ENCODE measurements at places on chromosomes 11 and 22. TPM values are rescaled to one million over a fixed set of nuclear protein-coding genes. Genes with fewer than 3 reads are reported as not detected.

DNA sequence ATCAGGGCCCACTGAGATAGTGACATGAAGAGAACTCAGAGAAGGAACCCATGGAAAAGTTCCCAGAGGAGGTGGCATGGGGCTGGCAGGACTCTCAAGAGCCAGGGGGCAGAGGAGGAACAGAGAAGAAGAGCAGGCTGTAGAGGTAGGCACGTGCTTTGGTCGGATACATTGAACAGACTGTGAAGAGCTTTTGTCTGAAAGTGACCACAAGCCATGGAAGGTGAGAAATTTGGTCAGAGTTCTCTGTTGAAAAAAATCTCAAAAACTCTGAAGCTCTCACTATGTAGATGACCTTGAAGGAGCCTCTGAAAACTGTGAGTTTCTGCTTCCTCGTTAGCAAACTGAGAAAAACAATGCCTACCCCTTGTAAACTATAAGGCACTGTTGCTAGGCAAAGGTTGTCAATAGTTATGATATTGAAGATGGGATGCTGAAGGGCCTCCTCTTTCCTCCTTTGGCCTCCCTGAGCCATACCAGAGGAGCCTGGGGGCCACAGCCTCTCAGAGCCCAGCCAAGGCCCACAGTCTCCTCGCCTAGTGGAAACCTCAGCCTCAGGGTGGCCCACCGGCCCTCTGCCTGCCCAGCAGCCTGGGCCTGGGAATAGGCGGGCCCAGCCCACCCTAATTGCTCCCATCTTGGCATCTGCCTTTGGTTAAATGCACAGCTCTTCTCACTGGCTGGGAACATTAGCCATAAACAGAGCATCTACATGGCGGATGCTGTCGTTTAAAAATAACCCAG is 415.7 kb downstream of the SOX6 start:
- DNase-seq: no peak

- no peak for DNase-seq
Measured at GRCh38 chr11:68574308-68574707, 110.0 kb upstream of the GAL start.

GRCh38 chr11:72569966-72570892 is 104.0 kb downstream of the PDE2A start:
- DNase-seq: no peak

- no peak for DNase-seq
Measured at GRCh38 chr11:87358461-87358860, 320.7 kb downstream of the TMEM135 start.

- no peak for DNase-seq
Measured at GRCh38 chr11:94120946-94121345, 7.7 kb upstream of the PANX1 start.

DNA sequence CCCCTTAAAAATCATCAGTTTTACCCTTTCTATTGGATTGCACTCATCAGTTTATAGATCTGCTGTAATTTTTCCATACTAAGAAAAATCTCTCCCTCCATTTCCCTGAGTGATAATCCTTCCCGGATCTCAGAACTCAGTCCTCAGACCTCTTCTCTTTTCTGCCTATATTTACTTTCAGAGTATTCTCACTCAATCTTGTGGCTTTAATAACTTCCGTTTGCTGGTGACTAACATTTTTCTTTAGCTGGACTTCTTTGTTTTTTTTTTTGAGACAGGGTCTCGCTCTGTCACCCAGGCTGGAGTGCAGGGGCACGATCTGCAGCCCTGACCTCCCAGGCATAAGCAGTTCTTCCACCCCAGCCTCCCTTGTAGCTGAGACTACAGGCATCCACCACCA is 10.4 kb downstream of the ATXN10 start:
- DNase-seq: no peak

GRCh38 chr11:114036147-114036811 is 23.2 kb upstream of the ZBTB16 start:
- DNase-seq: peak; percentile 90

DNA sequence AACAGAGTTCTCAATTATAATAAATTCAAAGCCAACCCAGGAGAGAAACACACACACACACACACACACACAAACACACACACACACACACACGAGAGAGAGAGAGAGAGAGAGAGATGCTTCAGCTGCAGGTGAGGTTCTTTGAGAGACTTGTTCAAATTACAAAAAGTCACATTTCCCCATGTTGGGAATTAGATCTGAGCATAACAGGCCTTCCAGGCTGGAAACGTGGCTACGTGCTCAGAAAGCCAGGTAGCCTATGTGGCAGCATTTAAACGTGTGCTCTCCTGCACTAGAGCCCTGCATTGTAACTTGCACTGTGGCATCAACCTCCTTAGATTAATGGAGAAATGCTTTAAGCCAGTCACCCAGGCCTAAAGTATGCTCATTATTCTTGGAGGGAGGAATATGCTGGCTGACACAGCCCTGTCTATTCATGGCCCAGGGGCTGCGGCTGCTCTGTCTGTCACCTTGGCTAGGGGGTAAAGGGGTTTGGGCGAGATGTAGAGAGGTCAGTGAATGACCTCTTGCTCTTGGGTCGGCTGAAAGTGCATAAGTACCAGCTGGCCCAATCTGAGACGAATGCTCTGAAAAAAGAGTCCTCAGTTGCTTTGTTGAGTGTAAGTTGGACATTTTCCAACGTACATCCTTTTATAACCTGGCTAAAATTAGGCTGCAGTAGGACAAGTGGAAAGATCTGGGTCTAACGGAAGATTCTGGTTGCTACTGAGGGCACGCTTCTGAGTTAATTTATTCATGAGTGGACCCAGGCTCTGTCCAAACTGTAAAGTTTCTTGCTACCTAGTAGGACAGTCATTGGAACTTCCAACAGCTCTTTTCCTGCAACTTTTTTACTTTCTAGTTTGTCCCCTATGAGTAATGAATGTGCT is 171.1 kb upstream of the SEZ6L start:
- DNase-seq: no peak

DNA sequence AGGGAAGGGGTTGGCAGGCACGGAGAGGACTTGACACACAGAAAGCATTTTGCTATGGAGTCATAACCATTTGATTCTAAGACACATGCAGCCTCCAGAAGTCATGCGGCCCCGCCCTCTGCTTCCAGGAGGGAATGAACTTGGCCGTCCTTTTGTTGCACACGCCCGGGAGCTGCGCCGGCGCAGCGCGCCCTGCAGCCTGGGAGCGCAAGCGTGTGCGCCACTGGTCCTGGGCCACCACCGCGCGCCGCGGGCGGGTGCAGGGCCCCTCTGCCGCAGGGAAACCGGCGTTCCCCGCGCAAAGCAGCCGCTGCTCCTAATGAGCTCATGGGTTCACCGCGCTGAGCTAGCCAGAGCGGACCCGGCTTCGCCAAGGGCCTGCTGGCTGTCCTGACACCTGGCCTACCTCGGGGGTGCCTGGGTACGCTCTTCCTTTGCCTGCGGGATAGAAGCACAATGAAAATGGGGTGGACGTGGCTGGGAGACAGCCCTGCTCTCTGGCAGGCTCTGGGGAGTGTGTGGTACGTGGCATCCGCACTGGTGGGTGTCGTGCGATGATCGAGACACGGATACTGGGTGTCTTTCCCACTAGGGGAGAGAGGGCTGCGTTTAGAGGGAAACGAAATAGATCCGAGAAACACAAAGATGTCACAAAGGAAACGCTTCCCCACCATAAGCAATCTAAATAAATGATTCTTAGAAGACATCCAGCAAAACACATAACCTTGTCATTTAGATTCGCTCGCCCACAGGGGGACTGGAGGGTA is 669 bp downstream of the MICAL3 start:
- peak; percentile 87 for DNase-seq

DNA sequence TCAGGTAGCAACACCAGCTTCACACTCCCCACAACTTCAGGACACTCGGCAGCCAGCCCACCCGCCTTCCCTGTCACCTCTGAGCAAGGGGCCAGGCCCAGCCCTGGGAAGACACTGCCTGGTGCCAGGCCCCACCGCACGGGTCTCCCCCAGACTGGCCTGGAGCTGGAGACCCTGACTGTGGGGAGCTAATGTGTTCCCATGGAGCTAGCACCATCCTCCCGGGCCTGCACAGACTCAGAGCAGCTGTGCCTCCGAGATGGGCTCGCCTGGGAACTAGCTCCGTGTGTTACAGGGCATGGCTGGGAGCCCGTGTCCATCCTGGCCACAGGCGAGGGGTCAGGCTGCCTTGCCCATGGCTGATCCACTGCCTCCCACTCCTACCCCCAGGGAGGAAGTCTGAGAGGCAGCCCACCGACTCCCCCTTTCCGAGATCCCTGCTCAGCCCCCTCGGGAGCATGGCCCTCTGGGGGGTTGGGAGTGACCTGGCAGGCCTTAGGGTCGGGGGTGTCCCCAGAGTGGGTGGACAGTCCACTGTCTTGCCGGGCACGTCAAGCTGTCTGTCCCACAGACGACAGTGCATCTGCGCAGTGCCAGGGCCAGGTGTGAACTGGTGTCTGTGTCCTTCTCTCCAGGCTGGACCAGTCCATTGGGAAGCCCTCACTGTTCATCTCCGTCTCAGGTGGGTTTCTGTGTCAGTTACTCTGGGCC is 76.7 kb upstream of the KCNQ1OT1 start:
- no peak for DNase-seq

GRCh38 chr22:22662095-22662494 is 17.7 kb downstream of the GGTLC2 start:
- no peak for DNase-seq

GRCh38 chr22:29912605-29913398 is 29.8 kb downstream of the MTMR3 start:
- no peak for DNase-seq

- no peak for DNase-seq
Measured at GRCh38 chr11:116356451-116356850, 416.3 kb downstream of the BUD13 start.

DNA sequence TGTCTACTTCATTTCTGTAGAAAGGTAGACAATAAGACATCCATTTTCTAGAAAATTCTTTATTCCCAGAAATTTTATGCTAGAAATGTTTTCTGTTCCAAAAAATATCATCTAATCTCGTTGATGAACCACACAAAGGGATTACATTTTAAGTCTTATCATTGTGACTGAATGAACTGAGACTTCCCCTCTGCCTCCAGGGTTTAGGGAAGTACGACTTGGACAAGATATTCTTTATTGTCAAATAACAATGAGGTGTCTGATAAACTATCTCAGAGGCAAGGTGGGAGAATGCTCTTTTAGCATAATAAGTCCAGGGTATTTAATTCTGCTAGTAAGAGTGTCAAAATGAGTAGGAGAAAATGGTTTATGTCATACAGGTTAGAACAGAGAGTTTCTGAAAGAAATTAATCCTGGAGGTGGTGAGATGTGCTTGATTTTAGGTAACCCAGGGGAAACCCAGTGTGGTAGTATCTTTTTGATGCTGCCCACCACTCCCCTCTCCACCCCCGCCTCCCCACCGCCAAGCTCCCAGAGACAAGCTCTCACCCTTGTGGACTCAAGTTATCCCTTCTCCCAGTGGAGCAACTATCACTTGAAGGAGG is 100.6 kb downstream of the CD44 start:
- no peak for DNase-seq

DNA sequence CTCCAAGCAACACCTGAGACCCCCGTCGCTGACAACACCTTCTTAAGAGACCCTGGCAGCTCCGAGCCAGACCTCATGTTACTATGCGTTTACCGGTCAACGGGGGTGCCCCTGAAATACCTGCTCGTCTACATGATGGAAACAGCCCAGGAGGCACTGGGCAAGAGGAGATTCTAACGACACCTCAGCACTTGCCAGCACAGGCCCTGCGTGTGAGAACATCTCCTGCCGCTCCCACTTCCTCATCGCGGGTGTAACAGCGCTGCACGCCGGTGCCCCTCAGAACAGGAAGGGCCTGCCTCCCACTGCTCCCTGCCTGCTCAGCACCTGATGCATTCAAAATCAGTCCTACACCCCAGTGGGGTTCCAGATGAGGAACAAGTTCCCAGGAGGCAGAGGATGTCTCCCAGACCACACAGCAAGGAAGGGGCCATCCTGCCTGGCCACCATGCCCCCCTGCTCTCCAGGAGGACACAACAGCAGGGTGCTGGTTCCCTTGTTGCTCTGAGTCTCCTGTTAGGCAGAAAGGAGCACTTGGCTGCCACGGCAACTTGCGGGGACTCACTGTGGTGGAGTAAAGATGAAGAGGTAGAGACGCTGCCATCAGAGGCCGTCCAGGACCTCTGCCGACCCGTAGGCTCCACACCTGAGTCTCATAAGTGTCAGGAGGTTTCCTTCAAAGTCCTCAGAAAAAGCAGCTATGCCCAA is 2.1 kb downstream of the TOLLIP start:
- DNase-seq: no peak

DNA sequence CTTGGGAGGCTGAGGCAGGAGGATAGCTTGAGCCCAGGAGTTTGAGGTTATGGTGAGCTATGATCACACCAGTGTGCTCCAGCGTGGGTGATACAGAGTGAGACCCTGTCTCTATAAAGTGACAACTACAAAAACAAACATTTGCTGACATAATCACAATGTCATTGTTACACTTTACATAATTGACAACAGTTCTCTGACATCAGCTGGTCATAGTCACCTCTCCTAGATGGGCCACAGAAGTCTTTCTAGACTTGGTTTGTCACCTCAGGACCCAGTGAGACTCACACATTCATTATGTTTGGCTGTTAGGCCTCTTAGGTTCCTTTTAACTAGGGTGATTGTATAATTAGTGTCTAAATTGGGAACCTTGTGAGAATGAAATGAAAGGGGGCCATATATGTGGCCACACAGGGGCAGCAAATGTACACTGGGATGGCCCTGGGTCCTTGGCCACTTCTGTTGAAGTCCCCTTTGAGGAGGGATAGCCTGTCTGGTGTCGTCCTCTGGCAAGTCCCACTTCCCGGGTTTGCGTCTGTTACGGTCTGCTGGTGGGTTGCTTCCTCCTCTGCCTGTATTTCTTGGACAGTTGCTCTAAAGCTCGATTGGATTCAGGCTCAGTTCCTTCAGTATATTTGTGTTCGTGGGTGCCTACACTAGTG is 5.8 kb upstream of the PPIL2 start:
- no peak for DNase-seq

DNA sequence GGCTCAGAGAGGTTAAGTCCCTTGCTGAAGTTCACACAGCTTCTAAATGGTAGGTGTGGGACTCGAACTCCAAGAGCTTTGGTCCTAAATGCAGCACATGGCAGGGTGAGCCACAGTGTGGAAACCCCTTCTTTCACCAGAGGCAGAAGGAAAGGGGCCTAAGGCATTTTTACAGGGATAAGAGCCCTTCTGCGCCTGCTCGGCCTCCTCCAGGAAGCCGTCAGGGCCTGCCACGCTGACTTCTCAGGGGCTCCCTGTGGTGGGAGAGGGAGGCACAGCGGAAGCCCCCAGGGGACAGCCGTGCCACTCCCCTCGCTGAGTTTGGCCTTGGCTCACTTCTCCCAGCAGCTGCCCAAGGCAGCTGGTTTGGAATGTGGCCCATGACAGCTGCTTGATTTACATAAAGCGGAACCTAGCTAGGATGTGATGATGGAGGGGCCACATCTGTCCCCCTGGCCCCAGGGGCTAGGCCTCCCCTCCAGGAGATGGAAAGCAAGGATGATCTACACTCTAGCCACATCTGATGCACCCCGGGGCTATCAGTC is 35.4 kb downstream of the CD82 start:
- no peak for DNase-seq

- no peak for DNase-seq
Measured at GRCh38 chr22:28017558-28017820, 98.4 kb upstream of the PITPNB start.

GRCh38 chr11:82859750-82860149 is 40.5 kb downstream of the PRCP start:
- DNase-seq: no peak

- peak; percentile 72 for DNase-seq
Measured at GRCh38 chr11:73237471-73238290, 19.6 kb downstream of the P2RY2 start.

GRCh38 chr22:47294576-47294975 is 532.1 kb downstream of the TBC1D22A start:
- no peak for DNase-seq

The VPREB1 gene
- not detected for total RNA-seq

The KCNJ11 gene
- total RNA-seq: 21.2 TPM

The LRRN4CL gene
- 7.3 TPM for total RNA-seq

The MYH9 gene
- 367 TPM for total RNA-seq
